Right forelimb (tissue), 1 donor: ENCODE measurements at places on chromosomes 1 and 21.
A peak's percentile ranks its signal among the peaks of the same experiment; 100 is the strongest.

- DNase-seq = no peak
Observed at GRCh38 chr1:99551812-99552614, 93.9 kb upstream of the PALMD start.

GRCh38 chr1:185315445-185316071, 1.5 kb downstream of the IVNS1ABP start:
- DNase-seq = no peak

DNA sequence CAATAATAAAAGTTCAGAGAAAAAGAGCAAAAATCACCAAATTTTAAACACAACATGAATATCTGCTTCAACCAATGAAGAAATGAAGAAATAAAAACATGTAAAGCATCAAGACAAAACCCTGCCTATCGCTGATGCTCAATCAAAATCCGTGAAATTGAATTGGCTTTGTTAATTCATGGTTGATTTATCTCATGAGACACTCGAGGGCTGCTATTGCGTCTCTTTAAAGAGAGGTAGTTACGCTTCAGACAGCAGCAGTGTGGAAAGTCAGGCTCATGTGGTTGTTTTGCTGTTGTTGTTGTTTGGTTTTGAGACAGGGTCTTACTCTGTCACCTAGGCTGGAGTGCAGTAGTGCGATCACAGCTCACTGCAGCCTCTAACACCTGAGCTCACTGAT, 65.5 kb upstream of the RGS7 start:
- DNase-seq = no peak

DNA sequence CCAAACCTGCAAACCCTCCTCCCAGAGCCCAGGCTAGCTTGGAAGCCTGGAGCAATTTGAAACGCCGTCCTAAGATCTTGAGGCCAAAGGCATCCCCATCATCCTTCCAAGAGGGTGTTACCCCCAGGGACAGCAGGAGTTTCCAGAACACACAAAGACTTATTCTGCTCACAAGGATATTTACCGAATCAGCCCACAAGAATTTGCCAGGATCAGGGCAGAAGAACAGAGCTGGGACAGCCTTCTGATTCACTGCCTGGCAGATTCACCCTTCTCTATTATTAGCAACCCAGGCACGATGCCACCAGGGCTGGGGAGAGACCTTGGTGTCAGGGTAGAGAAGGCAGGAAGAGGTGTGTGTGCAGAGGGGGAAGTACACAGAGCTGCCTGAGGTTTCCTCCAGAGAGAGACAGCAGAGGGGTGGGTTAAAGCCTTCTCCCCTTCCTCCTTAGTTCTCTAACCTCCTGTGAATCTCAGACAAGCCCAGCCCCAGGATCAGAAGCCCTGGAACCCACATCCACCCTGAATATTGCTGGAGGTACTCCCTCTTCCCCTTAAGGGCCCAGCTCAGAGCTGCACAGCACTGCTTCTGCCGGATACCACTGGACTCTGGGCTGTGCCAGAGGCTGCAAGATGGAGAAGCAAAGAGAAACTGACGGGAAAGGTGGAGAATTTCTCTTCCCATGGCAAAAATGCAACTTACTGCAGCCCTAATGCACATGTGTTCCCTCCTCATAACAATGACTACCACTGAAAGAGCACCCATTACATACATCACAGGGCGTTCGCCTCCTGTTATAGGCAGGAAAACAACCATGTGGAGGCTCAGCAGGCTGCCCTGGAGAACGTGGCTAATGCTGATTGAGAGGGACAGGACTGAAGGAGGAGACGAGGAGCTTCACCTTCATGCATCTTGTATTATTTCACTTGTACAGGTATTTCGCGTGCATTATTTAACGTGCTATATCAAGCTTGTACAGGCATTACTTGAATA, 61.8 kb downstream of the ITPKB start:
- DNase-seq = peak; percentile 80

DNA sequence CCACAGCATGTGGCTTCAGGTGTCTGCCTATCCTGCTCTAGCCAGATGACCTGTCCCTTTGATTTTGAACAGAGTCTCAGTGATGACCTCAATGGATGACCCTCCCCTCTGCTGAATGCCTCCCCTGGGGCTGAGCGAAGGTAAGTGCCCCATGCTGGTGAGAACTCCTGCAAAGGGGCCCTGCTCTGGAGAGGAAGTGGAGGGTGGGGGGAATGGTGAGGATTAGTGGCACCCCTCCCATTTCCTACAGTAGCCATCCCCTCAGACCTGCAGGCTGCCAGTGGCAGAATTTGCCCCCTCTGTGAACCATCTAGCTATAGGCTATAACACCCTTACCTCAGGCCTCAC, 3.7 kb upstream of the PMVK start:
- DNase-seq = no peak

- DNase-seq = no peak
Observed at GRCh38 chr1:117001254-117001927, at the start of gene CD101. Gene CD101 (plus strand): TSS chr1:117001760. CDS start chr1:117001818, 58 bp downstream.

DNA sequence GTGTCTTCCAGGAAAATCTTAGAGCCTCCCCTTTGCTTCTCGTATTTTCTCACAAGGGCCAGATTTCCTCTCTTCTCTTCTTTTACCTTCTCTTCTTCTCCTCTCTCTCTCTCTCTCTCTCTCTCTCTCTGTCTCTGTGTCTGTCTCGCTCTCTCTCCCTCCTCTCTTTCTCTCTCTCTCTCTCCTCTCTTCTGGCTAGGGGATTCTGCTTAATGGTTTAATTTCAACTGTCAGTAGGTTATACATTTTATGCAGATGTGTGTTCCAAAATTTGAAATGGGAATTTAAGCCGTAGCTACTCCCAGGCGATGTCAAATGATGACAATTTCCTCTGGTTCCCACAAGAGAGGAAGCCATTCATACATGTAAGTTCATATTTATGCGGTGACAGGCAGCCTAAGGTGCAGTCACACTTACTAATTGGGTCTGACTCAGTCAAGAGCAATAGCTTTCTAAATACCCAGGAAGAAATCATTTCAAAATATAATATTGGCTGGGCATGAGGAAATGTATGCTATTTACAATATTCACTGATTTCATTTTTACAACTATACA, 1.4 kb downstream of the DSCAM start:
- DNase-seq = no peak

DNA sequence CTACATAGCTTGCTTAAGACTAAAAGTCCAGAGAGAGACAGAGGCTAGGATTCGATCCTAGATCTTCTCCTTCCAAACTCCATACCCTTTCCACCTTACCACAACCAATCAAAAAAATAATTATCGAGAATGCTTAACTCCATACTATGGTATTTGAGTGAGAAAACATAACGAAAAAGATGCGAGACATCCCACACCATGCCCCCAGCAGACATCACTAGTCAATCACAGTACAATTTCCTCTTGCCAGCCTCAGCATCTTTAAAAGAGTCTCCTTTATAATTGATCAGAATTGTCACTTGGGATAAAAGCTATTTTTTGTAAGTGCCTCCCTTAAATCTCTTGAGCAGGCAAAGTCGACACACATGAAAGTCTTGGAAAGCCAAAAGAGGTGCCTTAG, 875 bp downstream of the NCF2 start:
- DNase-seq = no peak

DNA sequence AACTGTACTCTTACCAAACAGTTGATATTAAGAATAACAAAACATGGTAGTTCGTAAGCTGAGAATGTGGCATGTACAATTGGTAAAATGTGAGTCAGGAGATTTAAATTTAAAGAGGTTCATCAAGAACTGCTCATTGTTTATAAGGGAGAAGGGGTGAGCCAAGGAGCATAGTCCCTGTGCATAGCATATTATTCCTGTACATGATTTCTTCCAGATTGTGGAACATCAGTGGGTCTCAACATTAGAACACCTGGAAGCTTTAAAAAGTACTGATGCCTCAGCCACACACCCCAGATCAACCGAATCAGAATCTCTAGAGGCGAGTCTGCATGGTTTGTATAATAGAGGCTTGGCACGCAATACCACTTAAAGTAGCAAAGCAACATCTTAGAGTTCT, 56.1 kb downstream of the KCTD3 start:
- DNase-seq = no peak

DNA sequence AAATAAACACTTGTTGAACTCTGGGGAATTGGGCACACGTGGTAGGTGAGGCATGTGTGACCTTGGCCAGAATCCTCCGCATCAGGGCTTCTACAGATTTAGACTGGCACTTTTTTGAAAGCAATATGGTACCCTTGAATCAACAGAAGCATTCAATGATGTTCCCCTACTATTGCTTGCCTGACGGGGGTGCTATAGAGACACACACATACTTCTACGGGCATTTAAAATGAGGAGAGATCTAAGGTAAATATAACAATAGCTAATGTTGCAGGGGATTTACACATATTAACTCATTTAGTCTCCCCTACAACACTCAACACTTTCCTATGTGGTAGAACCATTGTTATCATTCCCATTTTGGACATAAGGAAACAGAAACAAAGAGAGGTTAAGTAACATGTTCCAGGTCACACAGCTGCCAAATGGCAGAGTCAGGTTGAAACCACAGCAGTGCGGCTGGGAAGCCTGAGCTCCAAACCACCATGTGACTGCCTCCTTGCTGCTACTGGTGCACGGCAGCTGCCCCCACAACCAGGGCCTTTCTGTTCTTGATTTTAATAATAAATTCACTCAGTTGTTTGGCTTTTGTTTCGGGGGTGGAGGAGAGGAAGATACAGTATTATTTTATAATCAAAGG, 147.4 kb downstream of the ZNF281 start:
- no peak for DNase-seq

- DNase-seq = no peak
Observed at GRCh38 chr1:165354739-165355138, 1.8 kb downstream of the LMX1A start.

GRCh38 chr1:1916851-1917251, 1.8 kb downstream of the CALML6 start:
- DNase-seq = peak; percentile 42

DNA sequence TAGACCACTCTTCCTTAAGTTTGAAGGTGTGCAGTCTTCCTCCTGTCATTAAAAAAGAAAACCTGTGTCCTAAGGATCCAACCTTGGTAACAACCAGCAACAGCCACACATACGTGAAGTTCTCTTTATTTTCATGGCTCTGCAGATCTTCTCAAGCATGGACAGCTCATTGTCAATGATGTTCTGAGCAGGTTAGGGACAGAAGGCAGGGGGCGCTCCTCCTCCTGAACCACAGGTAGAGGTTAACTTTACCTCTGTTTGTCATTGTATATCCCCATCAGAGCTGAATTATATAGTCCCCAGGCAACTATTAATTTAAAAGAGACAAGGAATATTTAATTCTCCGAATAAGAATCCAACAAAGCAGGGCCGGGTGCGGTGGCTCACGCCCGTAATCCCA, 52.5 kb upstream of the CR2 start:
- DNase-seq = no peak

- DNase-seq = no peak
Observed at GRCh38 chr1:104212239-104212638, 462.5 kb downstream of the AMY1C start.

GRCh38 chr1:42845866-42846256, 552 bp upstream of the ZNF691 start:
- no peak for DNase-seq
